Activated T-cell treated with anti-CD3 and anti-CD28 coated beads, Interleukin-2, amount 50 U/mL, for 1 hour (primary cell): ENCODE measurements at places on chromosomes 1 and 21.

GRCh38 chr21:39390212-39390765 is 41.4 kb upstream of the HMGN1 start:
- DNase-seq = no peak

- DNase-seq = no peak
Observed at GRCh38 chr1:34188418-34188817, 11.7 kb downstream of the C1orf94 start.

DNA sequence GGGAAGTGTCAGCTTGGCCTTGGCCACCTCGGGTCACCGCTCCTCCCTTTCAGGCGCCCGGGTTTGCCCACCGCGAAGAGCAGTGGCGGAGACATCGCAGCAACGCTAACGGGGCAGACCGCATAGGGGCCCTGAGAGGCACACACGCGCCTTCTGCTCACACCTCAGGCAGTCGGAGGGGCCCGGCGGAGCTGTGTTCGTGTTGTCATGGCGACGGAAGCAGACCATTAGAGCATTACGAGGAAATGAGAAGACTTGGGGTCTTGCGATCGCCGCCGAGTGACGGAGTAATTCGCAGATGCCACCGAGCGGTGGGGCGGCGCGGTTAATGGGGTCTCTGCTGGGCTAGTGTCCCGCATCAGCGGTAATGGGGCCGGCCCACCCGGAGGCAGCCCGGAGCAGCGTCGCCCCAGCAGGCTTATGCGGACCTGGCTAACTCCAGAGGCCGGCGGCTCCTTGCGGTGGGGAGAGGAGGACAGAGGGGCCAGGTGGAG is 144.1 kb downstream of the TNR start:
- DNase-seq = no peak

GRCh38 chr1:50080904-50081586 is 27.7 kb upstream of the ELAVL4 start:
- DNase-seq = no peak

GRCh38 chr1:228009828-228010775 is 3.3 kb downstream of the WNT3A start:
- no peak for DNase-seq
